ENCODE measurements at places on chromosomes 1 and 21.

GRCh38 chr1:171794085-171794484 is 12.6 kb downstream of the METTL13 start:
- H3K4me1 ChIP-seq: no peaks in the 10 kb centered on the region
- no peaks in the 10 kb centered on the region for H3K27me3 ChIP-seq
- no peak for DNase-seq
- H3K36me3 ChIP-seq: no peaks in the 10 kb centered on the region
- H3K4me3 ChIP-seq: no peak overlapping the region

DNA sequence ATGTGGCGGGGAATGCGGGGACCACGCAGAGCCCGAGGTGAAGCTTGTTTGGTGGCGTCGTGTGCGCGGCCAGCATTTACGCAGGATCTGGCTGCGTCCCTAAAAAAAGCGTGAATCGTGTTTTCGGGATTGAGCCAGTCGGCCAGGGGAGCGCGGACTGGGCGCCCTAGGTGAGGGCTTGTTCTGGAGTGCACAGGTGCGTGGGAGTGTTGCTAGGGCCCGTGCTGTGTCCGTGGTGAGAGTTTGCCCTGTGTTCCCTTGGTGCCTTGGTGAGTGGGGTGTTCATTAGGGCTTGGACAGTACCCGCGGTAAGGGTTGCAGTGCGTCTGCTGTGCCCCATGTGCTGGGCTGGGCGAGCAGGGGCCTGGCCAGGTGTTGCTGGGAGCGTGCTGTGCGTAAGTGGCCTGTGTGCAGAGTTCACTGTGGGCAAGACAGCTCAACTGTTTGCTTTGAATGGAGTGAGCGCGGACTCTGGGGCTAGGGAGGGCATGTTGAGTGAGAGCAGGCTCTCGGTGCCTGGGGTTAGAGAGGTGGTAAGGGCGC is 673 bp downstream of the CD46 start:
- peak; percentile 85 for DNase-seq
- H3K27me3 ChIP-seq: no peaks in the 10 kb centered on the region
- peak overlapping the region; percentile 82 for H3K4me3 ChIP-seq
- H3K36me3 ChIP-seq: no peaks in the 10 kb centered on the region

- H3K4me3 ChIP-seq: no peak overlapping the region
- no peak overlapping the region for H3K27ac ChIP-seq
- no peaks in the 10 kb centered on the region for H3K4me1 ChIP-seq
- no peaks in the 10 kb centered on the region for H3K27me3 ChIP-seq
Observed at GRCh38 chr1:216627252-216627651, 96.0 kb downstream of the ESRRG start.

DNA sequence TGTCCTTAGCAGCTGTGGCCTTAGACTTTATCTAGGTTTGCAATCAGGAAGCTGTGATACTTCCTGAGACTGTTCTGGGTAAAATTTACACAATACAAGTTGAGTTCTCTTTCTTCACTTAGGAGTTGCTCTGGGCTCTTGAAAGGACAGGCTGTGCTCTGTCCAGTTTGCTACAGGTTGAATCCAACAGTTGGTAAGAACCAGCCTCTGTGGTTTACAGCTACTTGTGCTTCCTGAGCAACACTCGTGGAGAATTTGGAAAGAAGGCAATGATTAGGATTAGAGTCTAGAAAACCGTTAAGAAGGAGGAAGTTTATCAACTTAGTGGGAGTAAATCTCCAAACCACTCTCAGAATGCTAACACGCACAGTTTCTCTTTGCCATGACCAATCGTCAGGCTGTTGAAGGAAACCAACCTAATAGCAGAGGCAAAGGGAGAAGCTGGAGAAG is 26.8 kb downstream of the GFI1 start:
- H3K27me3 ChIP-seq: no peaks in the 10 kb centered on the region
- no peaks in the 10 kb centered on the region for H3K36me3 ChIP-seq
- no peak for DNase-seq
- H3K4me1 ChIP-seq: no peaks in the 10 kb centered on the region
- H3K4me3 ChIP-seq: no peak overlapping the region
- no peak overlapping the region for H3K27ac ChIP-seq

DNA sequence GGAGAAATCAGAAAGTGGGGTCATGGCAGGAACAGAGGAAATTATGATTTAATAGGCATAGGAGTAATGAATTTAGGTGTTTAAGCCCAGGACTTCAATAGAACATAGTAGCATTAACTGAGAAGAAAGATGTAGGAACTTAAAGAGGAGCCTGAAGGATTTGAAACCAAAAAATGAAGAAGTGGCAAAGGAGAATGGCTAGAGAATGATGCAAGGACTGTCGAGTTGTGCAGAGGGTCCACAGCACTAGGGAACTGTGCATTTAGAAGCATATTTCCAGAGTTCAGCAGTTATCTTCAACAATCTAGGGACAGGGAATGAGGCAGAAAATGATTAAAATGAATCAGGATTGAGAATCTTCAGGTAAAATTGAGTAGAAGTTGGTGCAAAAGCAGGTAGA is 328.1 kb upstream of the LYPLAL1 start:
- DNase-seq: no peak
- H3K27ac ChIP-seq: no peak overlapping the region
- no peaks in the 10 kb centered on the region for H3K27me3 ChIP-seq
- H3K36me3 ChIP-seq: no peaks in the 10 kb centered on the region
- no peaks in the 10 kb centered on the region for H3K4me1 ChIP-seq

- no peak for DNase-seq
- no peak overlapping the region for H3K4me3 ChIP-seq
- peaks cover 77% of the 10 kb centered on the region for H3K27me3 ChIP-seq
- H3K4me1 ChIP-seq: peaks cover 6% of the 10 kb centered on the region
- H3K36me3 ChIP-seq: no peaks in the 10 kb centered on the region
Observed at GRCh38 chr1:20472860-20473711, 12.9 kb downstream of the CAMK2N1 start.

DNA sequence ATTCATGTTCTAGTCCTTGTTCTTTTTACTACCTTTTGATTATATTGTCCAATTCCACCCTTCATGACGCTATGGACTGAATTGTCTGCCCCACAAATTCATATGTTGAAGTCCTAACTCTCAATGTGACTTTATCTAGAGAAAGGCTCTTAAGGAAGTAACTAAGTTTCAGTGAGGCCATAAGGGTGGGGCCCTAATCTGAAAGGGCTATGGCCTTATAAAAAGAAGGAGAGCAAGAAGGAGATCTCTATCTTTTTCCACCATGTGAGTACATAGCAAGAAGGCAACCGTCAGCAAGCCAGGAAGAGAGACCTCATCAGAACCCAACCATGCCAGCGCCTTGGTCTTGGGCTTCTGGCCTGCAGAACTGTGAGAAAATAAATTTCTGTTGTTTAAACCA is 95.9 kb downstream of the HIVEP3 start:
- no peak overlapping the region for H3K27ac ChIP-seq
- no peak for DNase-seq
- H3K27me3 ChIP-seq: no peaks in the 10 kb centered on the region
- no peaks in the 10 kb centered on the region for H3K36me3 ChIP-seq

DNA sequence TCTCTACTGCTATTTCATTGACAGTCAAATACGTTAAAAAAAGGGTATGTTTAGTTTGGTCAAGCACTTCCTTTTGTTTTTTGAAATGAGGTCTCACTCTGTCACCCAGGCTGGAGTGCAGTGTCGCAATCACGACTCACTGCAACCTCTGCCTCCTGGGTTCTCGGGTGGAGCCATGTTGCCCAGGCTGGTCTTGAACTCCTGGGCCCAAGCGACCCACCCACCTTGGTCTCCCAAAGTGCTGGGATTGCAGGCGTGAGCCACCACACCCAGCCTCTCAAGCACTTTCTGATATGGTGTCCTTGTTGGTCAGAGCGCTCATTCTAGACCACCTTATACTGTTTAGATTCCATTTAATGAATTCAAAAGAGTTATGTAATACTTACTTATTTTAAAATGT is 20.9 kb upstream of the RHBDL2 start:
- H3K36me3 ChIP-seq: no peaks in the 10 kb centered on the region
- no peak overlapping the region for H3K27ac ChIP-seq
- no peaks in the 10 kb centered on the region for H3K27me3 ChIP-seq
- DNase-seq: no peak
- no peaks in the 10 kb centered on the region for H3K4me1 ChIP-seq
- no peak overlapping the region for H3K4me3 ChIP-seq

- no peak overlapping the region for H3K27ac ChIP-seq
- no peak overlapping the region for H3K4me3 ChIP-seq
- DNase-seq: no peak
Observed at GRCh38 chr1:207981976-207982375, 71.1 kb upstream of the CD34 start.

DNA sequence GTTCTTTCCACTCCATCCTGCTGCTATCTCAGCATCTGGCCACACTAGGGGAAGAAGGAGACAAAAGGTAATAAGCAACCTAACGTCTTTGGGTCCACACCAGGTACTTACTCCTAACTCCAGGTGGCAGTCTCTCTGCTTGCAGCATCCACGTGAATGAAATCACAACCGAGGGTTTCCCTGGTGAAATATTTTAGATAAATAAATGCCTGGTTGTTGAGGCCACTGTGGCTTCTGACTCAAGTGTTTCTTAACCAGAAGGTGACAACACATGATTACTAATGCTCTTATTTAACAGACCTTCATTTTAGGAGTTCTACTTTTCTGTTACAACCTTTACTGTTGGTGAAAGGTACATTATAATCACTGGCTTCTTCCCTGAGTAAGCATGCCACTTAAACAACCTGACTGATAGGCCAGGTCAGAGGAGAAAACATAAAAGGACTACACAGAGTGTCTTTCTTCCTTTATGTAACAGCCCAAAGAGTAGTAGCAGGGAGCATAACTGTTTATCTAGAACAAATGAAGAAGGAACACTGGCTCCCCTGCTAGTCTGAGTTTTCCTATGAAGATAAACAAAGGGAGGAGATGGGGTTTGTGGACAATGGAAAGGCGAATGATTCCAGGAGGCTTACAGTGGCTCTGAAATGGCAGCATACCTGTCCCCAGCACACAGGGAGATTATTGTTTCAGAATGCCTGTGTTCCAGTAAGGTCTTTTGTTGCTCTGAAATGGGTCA is 59.9 kb downstream of the SYT6 start:
- H3K27ac ChIP-seq: no peak overlapping the region
- DNase-seq: no peak
- no peaks in the 10 kb centered on the region for H3K4me1 ChIP-seq
- H3K4me3 ChIP-seq: no peak overlapping the region
- no peaks in the 10 kb centered on the region for H3K27me3 ChIP-seq
- H3K36me3 ChIP-seq: no peaks in the 10 kb centered on the region

- H3K4me3 ChIP-seq: no peak overlapping the region
- DNase-seq: no peak
- no peaks in the 10 kb centered on the region for H3K4me1 ChIP-seq
- H3K36me3 ChIP-seq: no peaks in the 10 kb centered on the region
- H3K27me3 ChIP-seq: no peaks in the 10 kb centered on the region
Observed at GRCh38 chr1:183551924-183552323, 38.3 kb downstream of the NCF2 start.

DNA sequence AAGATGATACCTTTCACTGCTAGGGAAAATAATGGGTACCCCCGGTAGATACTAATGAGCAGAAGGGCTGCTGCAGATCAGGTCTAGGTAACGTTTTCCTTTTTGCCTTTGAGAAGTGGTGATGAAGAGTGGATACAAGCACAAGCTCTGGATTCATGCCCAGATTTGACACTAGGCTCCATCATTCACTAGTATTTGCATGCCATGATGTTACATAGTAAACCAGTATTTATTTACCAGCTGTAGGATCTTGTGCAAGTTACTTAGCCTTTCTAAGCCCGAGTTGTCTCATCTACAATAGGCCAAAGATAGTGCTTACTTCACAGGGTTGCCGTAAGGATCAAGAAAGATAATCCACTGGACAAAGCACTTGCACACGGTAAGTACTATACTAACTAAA is 14.2 kb downstream of the PTPN14 start:
- DNase-seq: no peak
- H3K4me3 ChIP-seq: no peak overlapping the region
- H3K27ac ChIP-seq: no peak overlapping the region
- H3K4me1 ChIP-seq: peaks cover 6% of the 10 kb centered on the region
- no peaks in the 10 kb centered on the region for H3K27me3 ChIP-seq

GRCh38 chr1:159996653-159997052 is 35.1 kb downstream of the PIGM start:
- DNase-seq: no peak
- H3K27ac ChIP-seq: no peak overlapping the region
- no peaks in the 10 kb centered on the region for H3K4me1 ChIP-seq
- H3K36me3 ChIP-seq: no peaks in the 10 kb centered on the region
- no peak overlapping the region for H3K4me3 ChIP-seq

DNA sequence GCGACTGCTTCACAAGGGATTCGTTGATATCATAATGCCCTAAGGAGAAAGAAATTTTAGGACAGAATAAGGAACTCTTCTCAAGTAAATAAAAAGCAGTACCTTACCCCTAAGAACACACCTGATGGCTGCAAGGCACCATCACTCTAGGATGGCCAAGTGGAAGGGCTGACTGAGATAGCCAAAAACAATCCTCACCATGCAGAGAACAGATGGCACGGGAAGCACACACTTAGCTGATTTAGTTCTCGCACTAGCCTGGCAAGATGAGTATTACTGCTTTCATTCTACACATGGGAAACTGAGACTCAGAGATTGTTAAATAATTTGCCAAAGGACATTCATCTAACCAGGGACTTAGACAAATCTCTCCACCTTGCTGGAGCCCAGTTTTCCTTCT is 43.8 kb downstream of the STPG1 start:
- no peak for DNase-seq
- H3K27ac ChIP-seq: no peak overlapping the region

DNA sequence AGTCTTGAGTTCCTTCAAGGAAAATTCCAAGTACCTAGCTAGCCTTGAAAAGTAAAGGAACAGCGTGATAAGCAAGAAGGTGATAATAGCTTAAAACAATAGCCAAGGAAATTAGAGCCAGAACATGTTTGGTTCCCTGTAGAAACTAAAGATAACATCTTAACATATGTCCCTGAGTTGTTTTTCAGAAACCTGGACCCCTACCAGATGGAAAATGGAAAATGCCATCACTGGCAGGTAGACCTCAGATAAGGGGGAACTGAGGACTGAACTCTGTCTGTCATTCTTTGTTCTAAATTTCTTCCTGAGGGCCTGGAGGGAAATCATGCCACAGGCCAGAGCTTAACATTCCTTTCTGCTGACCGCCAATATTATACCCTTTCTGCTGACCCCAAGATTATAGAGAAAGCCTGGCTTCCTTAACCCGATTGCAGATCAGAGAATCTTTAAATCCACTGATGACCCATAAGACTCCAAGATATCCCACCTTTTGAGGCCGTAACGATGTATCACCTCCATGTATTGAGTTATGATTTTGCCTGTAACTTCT is 23.4 kb downstream of the CNIH3 start:
- no peak for DNase-seq
- H3K4me3 ChIP-seq: no peak overlapping the region
- H3K27me3 ChIP-seq: no peaks in the 10 kb centered on the region

Measured in left lung (tissue), 14 donors.